ENCODE measurements at places on chromosomes 12 and 14.

DNA sequence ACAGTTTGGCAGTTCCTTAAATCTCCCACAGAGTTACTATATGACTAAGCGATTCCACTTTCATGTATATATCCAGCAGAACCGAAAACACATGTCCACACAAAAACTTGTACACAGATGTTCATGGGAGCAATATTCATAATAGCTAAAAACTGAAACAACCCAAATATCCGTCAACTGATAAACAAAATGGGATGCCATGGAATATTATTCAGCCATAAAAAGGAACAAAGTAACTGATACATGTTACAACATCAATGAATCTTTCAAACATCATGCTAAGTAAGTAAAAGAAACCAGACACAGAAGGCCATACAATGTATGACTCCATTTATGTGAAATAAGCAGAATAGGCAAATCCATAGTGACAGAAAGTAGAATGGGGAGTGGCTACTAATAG, 80.2 kb upstream of the GPHB5 start:
- DNase-seq = no peak

DNA sequence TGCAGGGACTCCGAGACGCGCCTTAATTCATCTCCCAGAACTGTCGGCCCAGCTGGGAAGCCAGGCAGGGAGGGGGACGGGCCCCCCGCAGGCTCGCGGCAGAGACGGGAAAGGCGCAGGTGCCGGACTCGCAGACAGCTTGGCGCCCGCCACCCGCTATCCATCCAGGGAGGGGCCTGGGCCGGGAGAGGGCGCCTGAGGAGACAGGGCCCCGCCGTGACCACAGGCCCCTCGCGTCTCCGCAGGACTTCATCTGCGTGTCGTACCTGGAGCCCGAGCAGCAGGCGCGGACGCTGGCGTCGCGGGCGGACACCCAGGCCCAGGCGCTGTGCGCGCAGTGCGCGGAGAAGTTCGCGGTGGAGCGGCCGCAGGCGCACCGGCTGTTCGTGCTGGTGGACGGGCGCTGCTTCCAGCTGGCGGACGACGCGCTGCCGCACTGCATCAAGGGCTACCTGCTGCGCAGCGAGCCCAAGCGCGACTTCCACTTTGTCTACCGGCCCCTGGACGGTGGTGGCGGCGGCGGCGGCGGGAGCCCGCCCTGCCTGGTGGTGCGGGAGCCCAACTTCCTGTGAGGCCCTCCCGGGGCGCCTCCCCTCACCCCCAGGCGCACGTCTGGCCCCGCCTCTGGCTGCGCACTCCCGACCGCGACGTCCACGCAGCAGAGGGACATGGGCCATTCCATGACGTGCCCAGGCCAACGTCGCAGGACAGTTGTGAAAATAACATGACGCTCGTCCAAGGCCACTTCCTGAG, 60.6 kb downstream of the LGMN start:
- DNase-seq = peak; percentile 54

DNA sequence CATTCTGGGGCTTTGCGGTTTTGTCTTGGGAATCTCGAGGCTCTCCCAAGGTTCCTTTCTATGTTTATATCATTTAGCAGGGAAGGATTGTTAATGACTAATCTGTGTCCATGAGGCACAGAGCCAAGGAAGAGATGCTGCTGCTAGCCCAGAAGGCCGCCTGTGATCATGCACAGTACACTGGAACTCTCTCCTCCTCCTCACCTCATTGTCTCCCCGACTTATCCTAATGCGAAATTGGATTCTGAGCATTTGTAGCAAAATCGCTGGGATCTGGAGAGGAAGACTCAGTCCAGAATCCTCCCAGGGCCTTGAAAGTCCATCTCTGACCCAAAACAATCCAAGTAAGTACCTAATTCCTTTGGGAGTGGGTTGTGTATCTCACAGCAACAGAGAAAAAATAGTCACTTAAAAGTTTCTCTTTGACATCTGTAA, at the start of gene NR1H4:
NR1H4 (plus strand) TSS at position 151 of the 435 bp plus-strand sequence. CDS start 19,458 bp downstream, outside the sequence.
- no peak for DNase-seq

- DNase-seq = peak; percentile 8
These were observed 11.4 kb upstream of the ART4 start for GRCh38 chr12:14854586-14855183.

DNA sequence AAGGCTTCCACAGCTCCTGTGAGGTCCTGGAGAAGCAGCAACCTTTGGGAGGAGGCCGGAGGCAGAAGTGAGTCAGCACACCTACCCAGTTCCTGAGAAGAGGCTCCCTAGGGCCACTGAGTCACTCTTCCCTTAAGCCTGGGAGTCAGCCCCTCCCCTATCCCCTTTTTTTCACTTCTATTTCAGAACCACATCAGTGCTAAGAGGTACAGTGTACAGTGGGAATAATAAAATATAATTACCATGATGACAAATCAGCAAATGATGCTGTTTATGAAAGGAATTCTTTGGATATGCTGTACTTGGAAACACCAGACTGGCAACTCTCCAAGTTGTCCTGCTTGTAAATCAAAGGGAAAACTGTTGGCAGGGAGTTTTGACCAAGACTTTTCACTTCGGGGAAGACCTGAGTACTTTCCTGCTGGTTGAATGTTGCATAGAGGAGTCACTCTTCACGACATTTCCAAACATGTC, 7.8 kb upstream of the TBPL2 start:
- no peak for DNase-seq

GRCh38 chr14:50383618-50384225, 13.0 kb downstream of the CDKL1 start:
- no peak for DNase-seq

DNA sequence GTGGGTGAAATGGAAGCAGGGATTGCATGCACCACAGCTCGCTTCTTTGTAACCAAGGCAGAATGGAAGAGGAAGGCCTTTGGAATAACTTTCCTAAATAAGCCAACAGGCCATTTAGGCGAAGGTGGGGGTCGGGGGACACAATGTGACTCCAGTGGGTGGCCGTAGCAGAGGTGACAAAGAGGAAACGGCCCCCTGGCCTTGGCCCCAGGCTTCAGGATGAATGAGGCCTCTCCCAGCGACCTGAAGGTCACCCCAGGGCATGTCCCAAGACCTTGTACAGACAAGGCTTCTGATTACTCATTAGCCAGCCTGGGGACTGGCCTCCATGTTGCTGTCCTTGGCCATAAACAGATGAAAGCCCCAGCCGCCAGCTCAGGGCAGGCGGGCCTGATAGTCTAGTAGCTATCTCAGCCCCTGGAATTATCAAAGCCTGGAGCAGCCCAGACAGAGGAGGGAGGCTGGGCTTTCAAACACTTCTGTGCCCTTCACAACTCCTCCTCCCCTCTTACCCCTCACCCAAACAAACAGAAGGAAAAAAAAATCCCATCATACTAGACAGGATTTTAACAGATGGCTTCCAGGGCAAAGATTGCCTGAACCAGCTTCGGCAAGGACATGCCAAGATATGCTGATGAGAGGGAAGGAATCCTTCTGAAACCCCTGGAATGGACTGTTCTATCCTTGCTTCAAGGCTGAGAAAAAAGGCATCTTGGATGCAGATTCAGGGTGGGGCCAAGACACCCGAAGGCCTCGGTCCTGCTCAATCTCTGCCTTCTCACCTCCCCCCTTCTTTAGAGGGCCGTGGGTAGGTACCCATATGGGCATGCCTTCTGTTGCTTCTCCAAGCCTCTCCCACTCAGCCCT, 142.3 kb upstream of the PARP11 start:
- no peak for DNase-seq

DNA sequence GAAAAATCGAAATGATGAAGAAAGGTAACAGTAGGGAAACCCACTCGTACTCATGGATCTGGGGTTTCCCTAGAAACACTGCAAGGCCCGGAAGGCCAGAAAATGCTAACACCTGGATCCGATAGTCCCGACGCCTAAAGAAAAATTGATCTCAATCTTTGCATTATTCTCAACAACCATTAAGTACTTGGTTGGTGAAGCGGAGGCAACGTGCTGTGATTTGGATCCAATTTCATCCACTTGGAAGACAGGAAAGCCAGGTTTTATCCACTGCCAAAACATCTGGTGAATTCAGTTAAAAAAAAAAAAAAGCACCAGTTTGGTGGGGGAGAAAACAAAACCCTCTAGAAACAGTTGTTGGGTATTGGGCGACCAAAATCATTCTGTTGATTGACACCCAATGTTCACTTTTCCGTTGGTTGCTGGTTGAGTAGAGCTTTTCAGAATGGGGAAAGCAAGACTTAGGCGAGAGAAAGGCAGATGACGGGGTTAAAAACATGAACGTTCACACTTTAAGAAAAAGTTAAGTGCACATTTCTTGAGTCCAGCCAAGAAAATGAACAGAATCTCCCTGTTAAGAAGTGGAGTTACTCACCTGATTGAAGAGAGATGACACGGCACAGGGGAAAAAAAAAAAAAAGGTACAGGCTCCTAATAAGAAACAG, 41.9 kb upstream of the MED13L start:
- no peak for DNase-seq

Measured in NCI-H1092 (cell line).